Bone marrow (tissue), 2 donors: ENCODE measurements at places on chromosomes 12 and 14.

- no peak for DNase-seq
Observed at GRCh38 chr14:35818346-35819115, 7.6 kb upstream of the BRMS1L start.

DNA sequence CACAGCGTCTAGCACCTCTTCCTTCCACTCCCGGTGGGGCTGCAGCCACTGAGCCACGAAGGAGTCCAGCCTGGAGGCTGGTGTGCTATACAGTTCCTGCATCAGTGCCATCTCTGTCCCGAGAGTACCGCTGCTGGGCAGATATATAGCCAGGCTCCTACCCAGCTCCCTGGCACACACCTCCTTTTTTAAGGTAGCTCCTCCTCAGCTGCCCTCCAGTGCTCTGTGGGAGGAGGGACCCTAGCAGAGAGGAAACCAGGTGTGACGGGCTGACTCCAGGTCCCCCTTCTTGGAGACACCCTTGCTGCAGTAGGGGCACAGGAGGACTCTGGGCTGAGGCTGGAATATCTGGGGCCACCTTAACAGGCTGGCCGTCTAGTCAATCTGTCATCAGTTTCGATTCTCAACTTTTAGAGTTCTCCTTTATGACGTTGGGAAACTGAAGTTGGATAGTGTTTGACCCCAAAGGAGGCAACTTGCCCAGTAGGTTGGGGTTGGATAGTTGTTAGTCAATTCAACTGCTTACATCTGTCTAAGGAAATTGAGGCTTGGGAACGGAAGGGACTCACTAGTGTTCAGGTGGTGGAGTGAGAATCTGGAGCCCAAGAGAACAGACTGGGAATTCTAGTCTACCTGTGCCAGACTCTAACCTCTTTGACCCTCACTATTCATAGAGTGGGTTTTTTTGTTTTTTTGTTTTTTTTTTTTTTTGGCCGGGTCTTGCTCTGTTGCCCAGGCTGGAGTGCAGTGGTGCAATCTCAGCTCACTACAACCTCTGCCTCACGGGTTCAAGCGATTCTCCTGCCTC is at the start of gene OASL:
Gene OASL, minus strand, starts transcription at position 386 of the 808 bp plus-strand sequence. Its CDS starts 275 bp downstream, at position 111.
- DNase-seq: peak; percentile 82

DNA sequence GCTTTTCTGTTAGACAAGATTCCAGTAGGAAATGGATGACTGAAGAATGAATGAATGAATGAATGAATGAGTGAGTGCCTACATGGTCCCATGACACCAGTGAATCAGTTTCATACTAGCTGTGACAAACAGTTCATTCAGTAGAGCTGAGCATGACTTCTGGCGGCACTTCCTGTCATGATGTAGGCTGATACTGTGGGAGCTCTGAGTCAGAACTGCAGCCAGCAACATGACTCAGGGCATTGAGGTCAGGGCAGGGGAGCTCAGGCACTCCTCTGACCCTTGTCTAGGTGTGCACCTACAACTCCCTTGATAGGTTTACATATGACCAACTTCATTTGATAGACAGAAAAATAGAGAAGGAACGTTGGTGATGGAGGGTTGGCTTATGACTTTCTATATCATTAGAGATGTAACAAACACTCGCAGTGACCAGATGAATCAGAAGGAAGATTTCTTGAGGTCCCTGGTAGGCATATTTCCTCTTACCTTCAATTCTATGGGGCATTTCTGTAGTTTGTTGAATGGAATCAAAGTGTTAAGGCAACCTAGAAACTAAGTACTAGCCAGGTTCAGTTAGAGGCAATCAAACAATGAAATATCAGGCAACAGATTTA is 139.3 kb upstream of the ARHGAP5 start:
- DNase-seq: peak; percentile 39

DNA sequence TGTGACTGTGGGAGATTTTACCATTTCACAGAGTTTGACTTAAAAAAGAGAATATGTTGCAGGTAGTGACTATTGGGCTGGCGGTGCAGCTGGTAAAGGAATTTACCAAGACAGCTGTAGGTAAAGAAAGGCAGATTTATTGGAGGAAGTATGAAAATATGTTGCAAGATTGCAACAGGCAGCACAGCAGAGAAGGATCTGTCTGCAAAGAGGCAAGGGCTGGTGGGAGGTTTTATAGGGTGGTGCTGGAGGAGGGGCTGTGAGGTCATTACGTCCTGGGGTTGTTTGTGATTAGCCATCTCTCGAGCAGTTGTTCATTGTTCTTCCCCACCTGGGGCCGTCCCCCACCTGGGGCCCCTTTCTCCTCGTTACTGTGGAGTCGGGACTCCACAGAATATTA is 62.1 kb downstream of the ACACB start:
- DNase-seq: no peak

DNA sequence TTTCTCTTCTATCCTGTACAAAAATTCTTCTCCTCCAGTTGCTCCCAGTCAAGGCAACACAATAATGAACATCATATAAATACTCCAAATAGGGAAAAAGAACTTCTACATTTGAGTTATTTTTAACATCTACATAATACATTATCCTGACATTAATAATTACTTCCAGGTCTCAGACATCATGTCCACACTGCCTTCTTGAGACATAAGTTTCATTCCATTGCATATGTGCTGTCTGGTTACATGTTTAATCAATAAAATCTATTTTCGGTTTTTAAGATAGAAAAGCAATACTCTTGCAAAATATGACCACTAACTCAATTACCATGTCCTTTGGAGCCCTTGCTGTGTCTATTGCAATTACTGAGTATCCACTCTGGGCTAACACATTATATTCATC is 881.9 kb downstream of the GALC start:
- DNase-seq: no peak

- DNase-seq: no peak
Observed at GRCh38 chr14:90034156-90034555, 27.6 kb upstream of the KCNK13 start.

DNA sequence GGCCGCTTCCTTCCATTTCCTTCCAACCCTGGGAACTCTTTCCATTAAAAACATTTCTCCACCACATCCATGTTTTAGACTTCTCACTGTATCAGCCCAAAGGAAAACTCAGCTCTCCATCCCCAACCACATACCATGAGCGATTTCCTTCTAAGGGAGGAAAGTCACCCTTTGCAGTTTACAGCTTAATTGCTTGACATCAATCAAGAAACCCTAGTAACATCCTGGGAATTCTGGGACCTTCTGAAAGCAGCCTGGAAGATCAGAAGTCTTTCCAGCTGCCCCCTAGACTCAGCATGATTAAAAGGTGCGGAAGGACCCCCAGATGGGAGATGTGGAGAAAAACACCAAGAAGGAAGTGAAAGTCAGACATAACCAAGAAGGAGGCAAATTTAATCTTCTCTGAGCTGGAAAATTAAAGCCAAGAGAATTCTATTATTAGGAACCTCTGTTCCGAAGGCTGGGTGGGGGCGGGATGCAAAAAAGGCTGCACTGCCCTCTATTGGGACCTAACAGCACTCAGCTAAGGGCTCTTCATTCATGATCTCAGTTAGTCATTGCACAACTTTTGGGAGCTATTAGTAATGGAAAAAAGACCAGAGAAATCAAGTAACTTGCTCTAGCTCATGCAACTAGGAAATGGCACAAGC is 73.3 kb upstream of the PLXNC1 start:
- DNase-seq: peak; percentile 71

DNA sequence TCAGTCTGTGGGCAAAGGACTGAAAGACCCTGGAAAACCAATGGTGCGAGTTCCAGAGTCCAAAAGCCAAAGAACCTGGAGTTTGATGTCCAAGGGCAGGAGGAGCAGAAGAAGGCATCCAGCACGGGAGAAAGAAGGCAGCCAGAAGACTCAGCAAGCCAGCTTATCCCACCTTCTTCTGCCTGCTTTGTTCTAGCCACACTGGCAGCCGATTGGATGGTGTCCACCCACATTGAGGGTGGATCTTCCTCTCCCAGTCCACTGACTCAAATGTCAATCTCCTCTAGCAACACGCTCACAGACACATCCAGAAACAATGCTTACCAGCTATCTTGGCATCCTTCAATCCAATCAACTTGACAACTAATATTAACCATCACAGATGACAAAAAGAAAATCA is 57.2 kb upstream of the CAPRIN2 start:
- no peak for DNase-seq
